ENCODE measurements at places on chromosomes 4 and X.

DNA sequence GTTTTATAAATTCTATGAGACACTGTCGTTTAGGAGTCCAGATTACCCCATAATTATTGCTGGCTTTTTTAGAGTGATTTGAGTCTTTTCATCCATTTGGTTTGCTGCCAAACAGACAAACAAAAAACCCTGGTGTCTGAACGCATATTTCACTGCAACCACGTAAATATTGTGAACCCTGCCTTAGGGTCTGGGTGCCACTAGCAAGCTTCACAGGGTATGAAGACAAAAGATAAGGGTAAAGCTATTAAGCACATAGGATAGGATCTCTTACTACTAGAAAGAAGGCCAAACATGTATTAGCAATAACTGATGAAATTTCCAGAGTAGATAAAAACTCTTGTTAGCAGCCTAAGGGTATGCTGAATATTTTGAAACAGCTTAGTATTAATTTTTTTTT, 143.3 kb downstream of the BANK1 start:
- DNase-seq, result no peak

DNA sequence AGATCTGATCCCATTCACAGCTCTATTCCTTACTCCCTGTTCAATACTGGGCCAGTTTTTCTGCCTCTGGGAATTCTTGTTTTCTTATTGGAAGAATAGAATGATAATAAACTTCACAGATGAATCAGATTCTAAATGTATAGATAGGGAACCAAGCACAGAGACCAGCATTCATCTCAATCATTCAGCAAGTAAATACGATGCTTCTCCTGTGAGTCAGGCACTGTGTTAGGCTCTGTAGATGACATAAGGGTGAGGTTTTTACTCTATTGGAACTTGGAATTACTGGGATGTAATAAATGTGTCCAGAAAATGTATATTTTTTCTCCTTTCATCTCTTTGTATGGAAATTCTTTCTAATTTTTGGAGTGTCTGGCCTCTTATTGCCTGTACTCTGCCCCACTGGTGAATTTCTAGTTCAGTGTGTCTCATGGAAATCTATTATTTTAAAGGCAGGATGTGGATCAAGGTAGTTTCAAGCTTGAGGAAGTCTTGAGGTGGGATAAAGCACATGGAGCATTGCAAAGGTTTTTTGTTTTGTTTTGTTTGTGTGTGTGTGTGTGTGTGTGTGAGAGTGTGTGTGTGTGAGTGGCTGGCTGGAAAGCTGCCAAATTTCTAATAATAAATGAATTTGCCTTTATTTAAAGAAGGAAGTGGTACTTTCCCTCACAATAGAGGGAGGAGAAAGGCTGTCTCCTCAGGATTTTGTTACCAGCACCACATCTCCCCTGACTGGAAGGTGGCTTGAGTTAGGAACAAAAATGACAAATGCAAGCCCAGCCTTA, 117.9 kb upstream of the HS3ST1 start:
- no peak for DNase-seq

DNA sequence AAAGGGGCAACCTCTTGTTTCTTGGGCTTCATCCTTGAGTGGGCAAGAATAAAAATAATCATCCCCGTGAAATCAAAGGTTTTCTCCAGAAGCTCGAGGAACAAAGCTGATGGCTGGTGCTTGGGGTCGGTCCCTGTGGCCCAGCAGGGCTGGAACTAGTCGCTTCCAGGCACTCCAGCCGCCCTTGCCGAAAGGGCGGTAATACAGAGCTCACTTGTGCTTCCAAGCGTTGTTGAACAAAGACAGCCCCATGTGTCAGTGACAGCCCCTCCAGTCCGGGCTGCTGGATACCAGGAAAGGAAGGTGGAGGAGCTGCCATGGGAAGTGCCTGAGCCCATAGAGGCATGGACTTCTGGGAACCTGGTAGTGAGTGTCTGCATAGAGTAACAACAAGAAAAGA, 5.2 kb downstream of the HELT start:
- no peak for DNase-seq

DNA sequence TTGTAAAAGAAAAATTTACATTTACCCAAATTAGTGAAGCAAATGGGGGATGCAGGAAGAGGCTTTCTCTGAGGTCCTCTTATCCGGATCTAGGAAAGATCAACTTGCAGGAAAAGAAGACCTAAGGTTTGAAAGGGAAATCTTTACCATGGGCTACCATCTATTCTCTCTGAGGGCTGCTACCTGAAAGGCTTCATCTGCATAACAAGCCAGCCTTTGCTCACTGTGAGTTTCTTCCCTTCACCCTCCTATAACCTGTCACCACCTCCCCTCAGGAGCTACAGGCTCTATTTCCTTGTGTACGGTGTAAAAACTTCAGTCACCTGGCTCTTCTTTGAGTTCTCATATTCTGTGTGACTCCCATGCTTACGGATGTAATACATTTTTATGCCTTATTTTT, 118.6 kb upstream of the BEND4 start:
- DNase-seq, result no peak

- DNase-seq, result peak; percentile 61
Observed at GRCh38 chr4:115851918-115852766, 738.7 kb upstream of the NDST4 start.

DNA sequence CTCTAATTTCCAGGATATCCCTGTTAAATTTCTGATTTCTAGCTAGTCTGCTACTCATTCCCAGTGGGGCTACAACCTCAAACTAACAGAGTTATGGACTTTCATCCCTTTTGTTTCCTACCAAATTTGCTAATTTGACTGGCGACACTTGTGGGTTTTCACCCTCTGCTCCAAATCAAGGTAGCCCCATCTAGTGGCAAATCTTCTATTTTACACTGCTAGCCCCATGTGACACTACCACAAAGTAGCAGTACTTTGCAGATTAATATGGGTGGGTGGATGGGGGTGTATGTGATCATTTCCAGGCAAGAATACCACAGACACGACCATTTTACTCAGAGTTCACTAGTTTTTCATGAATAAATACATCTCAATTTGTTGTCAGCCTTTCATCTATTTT, 150.3 kb downstream of the MSL3 start:
- DNase-seq, result no peak

GRCh38 chrX:41875142-41875541, 48.2 kb downstream of the CASK start:
- no peak for DNase-seq

DNA sequence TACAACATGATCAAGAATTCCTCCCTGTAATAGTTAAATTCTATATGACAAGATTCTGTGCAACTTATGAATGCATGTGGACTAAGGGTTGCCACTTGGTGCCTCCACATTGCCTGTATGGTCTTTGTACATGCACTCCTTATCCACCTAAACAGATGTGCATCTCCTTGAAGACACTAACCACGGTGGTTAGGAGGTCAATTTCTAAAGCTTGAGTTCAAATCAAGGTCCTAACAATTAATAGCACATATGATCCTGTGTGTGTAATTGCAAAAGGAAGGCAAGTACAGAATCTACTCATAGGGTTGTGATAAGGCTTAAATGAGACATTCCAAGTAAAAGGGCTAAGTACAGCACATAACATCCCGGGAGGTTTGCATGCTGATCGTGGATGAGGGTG, 1.5 kb upstream of the IL21 start:
- no peak for DNase-seq

Measured in glutamatergic neuron (in vitro differentiated cells).